ENCODE measurements at places on chromosomes 5 and 9.
A peak's percentile ranks its signal among the peaks of the same experiment; 100 is the strongest.

DNA sequence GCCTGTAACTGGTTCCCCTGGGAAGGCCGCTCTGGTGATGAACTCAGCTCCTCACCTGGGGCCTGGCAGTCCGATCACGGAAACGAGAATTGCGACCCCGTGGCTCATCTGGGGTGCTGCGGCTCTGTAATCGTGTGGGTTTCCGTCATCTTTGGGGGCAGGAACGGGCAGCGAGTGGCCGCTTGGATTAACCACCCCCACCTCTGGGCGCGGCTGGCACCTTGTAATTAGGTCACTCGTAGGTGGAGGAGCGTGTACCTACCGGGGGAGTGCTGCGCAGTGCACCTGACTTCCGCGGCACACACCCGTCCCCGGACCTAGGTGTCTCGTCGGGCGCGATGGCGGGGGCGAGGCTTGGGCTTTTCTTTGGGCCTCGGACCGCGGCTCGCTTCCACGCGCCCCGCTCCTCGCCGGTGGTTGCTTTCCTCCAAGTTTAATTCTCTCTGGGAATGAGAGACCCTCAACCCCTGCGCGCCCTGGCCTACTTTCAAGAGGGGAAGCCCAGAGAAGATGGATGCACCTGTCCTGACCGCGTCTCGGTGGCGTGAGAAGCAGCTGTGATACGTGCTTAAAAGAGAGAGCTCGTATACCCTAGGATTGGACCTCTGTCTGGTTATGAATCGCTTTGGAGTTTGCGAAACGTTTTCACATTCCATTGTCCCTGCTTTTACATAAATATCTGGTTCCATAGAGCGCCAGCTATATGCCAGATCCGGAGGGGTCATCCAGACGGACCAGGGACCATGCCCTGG, 744 bp upstream of the PPP2CA start:
- DNase-seq, result no peak

GRCh38 chr9:17462869-17463464, 115.9 kb upstream of the SH3GL2 start:
- no peak for DNase-seq

- DNase-seq, result no peak
Measured at GRCh38 chr9:91807643-91808246, 142.3 kb downstream of the ROR2 start.

DNA sequence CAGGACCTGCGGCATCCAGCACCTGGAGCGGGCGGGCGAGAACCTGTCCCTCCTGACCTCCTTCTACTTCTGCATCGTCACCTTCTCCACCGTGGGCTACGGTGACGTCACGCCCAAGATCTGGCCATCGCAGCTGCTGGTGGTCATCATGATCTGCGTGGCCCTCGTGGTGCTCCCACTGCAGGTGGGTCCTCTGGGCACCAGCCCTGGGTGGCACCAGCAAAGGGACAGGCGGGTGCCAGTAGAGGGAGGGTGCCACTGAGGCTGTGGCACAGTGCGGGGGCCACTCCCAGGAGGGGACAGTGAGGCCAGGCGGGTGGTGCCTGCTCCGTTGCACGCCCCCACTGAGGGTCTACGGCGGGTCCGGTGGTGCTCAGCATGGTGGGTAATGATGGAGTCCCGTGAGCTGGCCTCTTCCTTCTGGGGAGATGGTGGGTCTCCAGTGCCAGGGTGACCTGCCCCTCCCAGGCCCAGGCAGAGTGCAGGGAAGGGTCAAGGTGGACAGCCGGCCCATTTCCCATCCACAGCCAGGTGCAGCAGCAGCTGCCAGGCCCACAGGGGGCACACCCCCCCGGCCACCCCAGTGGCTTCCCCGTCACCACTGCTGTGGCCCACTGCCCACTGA, 57.8 kb downstream of the KCNT1 start:
- DNase-seq, result no peak

DNA sequence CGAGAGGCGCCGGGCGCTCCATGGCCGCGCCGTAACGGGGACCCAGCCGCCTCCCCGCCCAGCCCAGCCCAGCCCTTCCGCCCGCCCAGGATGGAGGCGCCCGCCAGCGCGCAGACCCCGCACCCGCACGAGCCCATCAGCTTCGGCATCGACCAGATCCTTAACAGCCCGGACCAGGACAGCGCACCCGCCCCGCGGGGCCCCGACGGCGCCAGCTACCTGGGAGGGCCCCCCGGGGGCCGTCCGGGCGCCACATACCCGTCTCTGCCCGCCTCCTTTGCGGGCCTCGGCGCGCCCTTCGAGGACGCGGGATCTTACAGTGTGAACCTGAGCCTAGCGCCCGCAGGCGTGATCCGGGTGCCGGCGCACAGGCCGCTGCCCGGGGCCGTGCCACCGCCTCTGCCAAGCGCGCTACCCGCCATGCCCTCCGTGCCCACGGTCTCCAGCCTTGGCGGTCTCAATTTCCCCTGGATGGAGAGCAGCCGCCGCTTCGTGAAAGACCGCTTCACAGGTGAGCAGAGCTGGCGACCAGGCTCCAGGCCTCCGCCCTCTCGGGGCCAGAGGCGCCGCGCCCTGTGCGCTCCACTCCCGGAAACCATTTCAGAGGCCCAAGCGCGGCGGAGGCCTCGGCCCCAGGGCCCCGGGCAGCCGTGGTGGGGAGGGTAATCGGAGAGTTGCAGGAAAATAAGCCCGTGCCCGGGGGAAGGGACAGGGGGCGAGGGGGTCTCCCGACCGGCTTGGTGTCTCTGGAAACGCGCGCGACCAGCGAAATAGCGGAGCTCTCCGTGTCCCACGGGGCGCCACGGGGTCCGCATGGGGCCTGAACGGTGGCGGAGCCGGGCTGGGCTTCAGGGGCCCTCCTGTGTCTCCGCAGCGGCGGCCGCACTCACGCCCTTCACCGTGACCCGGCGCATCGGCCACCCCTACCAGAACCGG, 496 bp downstream of the TLX3 start:
- DNase-seq, result no peak

DNA sequence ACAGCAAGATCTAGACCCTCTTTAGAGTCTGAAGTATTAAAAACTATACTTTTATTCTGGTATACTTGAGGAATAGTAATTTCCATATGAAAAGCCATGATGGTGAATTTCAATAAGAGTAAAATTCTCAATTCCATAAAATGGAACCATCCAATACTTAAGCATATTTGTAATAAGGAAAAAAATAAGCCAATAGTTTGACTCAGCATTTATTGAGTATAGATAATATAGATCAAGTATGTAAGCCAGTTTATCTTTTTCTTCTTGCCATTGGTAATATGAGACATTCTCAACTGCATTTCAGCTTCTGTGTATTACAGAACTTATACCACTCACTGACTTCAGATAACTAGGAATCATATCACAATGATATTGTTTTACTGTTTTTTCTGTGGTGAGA, 361.0 kb downstream of the SLCO4C1 start:
- no peak for DNase-seq

- no peak for DNase-seq
Measured at GRCh38 chr9:79279356-79279755, 292.4 kb upstream of the TLE4 start.

GRCh38 chr9:21267485-21268346, 27.9 kb upstream of the IFNA14 start:
- no peak for DNase-seq

DNA sequence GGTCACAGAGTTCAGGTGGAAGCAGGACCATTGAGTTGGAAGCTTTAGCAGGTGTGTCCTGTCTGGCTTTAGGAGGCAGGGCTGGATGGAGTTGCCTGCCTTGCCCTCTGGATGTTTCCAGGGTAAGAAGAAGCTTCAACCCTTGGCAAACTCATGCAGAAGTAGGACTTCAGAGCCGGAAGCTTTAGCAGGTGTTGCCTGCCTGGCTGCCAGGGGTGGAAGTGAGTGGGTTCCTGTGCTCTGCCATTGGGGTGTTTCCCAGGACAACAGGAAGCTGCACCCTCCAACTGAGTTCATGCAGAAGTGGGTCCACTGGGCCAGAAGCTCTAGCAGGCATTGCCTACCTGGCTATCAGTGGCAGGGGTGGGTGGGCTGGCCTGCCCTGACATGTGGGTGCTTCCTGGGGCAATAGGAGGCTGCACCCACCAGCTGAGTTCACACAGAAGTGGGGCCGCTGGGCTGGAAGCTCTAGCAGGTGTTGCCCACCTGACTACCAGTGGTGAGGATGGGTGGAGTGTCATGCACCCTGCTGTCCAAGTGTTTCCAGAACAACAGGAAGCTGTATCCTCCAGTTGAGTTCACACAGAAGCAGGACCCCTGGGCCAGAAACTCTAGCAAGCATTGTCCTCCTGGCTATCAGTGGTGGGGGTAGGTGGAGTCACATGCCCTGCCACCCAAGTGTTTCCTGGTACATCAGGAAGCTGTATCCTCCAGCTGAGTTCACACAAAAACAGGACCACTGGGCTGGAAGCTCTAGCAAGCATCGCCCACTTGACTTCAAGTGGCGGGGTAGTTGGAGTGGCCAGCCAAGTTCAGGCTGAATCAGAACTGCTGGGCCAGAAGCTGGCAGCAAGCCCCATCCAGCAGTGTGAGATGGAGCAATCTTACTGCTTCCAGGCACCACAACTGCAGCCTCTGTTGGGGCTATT, 24.6 kb downstream of the LOX start:
- no peak for DNase-seq

DNA sequence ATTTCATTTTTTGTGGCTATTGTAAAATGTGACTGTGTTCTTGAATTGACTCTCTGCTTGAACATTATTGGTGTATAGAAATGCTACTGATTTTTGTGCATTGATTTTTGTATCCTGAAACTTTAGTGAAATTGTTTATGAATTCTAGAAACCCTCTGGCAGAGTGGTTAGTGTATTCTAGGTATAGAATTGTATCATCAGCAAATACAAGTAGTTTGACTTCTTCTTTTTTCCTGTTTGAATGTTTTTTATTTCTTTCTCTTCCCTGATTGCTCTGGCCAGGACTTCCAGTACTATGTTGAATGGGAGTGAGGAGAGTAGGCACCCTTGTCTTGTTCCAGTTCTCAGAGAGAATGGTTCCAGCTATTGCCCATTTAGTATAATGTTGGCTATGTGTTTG, 88.8 kb upstream of the HMHB1 start:
- DNase-seq, result no peak

DNA sequence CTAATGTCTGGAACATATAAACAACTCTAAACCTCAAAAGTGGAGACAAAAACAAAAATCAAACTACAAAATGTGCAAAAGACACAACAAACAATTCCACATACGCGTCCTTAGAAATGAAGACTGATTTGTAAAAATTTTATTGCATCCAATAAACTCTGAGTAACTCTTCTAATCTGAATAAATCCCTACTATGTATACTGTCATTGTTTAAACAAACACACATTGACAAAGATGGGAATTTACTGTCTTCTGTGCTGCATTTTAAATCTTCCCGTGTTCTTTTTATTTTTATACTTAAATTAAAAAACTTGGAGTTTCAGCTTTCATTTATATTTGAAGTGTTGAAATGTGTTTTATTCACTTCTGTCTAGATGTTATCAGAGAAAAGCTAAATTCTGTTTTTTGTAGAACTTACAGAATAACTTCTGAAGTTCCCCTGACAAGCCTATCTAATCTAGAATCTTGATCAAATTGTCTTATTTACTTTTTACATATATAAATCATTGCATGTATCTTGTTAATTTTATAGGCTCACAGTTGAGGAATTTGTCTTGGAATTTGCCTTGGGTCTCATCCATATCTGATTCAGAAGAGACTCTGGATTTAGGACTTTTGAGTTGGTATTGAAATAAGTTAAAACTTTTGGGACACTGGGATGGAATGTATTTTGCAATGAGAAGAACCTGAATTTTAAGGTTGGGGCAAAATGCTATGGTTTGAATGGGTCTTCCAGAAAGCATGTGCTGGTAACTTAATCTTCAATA, 2064.4 kb upstream of the C9orf72 start:
- DNase-seq, result no peak

- DNase-seq, result no peak
Measured at GRCh38 chr5:7868427-7868772, 431 bp downstream of the FASTKD3 start.

DNA sequence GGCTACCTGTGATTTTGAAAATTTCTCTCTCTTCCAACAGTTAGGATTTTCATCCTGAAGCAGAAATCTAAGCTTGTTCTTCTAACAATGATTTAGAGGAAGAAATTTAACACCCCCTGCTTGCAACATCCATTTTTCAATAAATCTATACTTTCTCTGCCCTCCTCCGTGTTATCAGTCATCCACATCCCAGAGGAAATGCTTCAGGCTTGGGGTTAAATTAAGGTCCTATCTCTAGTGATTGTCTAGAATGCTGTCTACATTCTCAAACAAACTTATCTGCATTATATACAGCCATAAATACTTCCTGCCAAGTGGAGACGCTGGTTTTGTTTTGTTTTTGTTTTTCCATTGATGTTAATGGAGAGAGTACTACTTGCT, 371.0 kb downstream of the CSNK1G3 start:
- no peak for DNase-seq

DNA sequence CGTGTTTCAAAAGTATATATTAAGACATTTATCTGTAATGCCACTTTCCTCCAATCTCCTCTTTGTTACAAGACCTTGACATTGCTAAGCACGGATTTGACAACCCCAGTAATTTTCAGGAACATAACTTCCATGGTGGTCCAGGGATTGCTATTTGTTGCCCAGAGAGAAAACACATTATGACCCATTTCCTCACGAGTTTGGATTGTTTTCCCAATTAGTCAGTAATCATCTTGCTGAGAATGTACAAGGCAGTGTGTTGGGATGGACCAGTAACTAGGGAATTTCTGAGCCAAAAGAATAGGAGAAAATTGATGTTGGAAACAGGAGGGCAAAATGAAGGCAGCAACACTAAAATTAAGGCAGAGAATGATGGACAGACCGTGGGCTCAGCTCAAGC, 574.1 kb downstream of the EBF1 start:
- DNase-seq, result no peak

- no peak for DNase-seq
Measured at GRCh38 chr5:137792303-137792702, 38.1 kb upstream of the HNRNPA0 start.

DNA sequence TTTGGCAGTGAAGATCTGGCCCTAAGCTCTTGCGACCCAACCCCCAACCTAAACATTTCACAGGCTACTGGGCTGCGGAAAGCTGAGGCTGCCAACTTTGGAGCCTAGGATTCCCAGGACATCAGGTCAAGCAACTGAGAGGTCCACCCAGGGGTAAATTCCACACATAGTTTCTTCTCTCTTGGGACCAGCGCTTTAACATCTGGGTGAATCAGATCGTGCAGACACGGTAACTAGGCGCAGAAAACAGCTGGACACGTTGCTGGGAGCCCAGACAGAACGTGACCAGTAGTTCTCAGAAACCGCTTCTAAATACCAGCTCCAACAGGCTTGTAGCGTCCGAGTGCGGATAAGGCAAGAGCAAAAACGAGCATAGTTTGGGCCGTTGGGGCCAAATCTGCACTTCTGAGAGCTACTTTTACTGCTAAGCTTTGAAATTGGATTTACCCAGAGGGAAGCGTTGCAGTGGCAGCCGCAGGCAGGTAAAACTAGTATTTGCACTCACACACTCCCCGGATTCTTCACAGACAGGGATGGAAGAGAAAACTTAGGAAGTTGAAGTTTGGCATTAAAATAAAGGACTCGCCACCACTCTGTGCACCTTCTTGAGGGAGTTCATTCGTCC, 11.8 kb downstream of the ITGA1 start:
- DNase-seq, result peak; percentile 16

- DNase-seq, result no peak
Measured at GRCh38 chr9:75997206-75997605, 106.7 kb downstream of the PCSK5 start.
